Neural progenitor cell (in vitro differentiated cells): ENCODE measurements at places on chromosomes 6 and 20. TPM values are rescaled to one million over a fixed set of nuclear protein-coding genes. Genes with fewer than 3 reads are reported as not detected.

The ABHD16B gene
- total RNA-seq: not detected in 2 replicates

DNA sequence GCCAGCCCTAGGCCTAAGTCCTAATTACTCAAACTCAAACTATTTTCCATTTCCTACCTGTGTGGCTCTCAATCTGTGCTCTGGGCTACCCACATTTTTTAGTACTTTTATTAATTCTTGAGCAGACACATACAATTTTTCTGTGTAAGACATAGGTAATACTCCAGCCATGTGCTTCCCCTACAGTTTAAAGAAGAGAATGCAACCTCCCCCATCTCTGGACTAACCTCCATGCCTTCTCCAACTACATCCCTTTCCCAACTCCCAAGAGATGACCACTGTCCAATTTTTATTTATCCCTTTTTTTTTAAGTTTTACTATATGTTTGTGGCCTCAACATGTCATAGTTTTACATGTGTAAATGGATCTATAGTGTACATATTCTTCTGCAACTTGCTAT is 5.8 kb downstream of the HMGN4 start:
- H3K4me1 ChIP-seq: peaks cover 3% of the 10 kb centered on the region
- no peaks in the 10 kb centered on the region for H3K27me3 ChIP-seq
- no peak overlapping the region for H3K27ac ChIP-seq
- H3K36me3 ChIP-seq: peaks cover 3% of the 10 kb centered on the region
- DNase-seq: no peak

DNA sequence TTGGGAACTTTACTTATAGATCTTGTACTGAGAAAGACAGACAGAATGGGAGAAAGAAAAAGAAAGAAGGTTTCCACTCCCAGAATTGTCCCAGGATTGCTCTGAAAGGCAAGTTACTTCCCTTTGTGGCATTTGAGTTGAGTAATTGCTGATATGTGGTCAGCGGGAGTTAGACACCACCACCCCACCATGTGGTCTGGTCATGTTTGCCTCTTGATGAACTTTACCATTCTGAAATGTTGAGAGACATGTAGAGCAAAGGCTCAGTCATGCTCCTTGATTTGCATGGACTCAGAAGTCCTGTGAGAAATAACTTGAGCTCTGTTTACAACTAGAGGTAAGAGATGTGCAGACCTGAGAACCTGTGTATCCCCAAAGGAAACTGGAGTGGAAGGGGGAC is 17.1 kb downstream of the TCF21 start:
- H3K36me3 ChIP-seq: no peaks in the 10 kb centered on the region
- H3K27me3 ChIP-seq: no peaks in the 10 kb centered on the region
- no peaks in the 10 kb centered on the region for H3K4me1 ChIP-seq
- H3K27ac ChIP-seq: no peak overlapping the region

- DNase-seq: no peak
- no peaks in the 10 kb centered on the region for H3K27me3 ChIP-seq
- H3K4me1 ChIP-seq: peaks cover 4% of the 10 kb centered on the region
- H3K27ac ChIP-seq: no peak overlapping the region
- H3K4me3 ChIP-seq: no peak overlapping the region
- H3K36me3 ChIP-seq: no peaks in the 10 kb centered on the region
These were observed 29.9 kb downstream of the HS3ST5 start for GRCh38 chr6:114312931-114313330.
